ENCODE measurements at places on chromosomes 16 and 17.

DNA sequence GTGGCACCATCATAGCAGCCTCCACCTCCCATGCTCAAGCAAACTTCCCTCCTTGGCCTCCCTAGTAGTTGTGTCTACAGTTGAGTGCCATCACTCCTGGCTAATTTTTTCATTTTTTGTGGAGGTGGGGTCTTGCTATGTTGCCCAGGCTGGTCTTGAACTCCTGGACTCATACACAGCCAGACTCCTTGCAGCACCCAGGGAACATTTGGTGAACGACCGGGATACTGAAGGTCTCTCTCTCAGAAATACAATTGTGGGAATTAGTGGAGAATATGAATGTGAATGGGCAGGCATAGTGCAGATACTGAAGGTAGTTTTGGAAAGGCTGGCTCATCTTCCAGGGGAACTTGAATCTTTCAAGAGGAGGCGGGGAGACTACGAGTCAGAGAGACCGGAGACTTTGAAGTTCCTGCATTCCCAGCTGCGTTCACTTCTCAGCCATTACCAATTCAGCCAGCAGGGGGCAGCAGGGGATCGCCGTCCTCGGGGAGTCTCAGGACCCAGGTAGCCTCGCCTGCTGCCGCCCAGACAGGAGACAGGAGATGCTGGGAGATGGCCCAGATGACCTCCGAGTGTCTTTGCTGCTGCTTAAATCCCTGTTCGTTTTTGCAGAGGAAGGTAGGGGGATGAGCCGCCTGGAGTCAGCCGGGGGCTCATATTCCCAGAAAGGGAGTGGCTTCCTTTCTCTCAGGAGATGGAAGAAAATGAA, 68.6 kb downstream of the HAPSTR1 start:
- no peak for DNase-seq

DNA sequence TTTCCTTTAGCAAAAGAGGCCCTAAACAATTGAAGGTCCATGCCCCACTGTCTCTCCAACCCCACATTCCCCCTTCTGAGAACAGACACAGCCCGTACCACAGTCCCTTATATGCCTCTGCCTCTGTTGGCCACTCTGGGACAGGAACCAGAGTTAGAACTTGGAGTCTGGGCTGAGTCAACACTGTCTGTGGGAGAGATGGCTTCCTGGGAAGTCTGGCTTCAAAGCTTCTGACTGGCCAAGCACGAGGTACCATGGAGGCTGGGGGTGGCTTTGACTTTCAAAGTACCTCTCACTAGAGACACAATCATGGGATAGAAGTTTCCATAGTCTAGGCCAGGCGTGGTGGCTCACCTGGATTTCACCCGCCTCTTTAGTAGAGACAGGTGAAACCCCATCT, 14.9 kb upstream of the SPOP start:
- DNase-seq, result no peak

- DNase-seq, result no peak
Observed at GRCh38 chr17:50132104-50132794, 2.3 kb upstream of the SAMD14 start.

DNA sequence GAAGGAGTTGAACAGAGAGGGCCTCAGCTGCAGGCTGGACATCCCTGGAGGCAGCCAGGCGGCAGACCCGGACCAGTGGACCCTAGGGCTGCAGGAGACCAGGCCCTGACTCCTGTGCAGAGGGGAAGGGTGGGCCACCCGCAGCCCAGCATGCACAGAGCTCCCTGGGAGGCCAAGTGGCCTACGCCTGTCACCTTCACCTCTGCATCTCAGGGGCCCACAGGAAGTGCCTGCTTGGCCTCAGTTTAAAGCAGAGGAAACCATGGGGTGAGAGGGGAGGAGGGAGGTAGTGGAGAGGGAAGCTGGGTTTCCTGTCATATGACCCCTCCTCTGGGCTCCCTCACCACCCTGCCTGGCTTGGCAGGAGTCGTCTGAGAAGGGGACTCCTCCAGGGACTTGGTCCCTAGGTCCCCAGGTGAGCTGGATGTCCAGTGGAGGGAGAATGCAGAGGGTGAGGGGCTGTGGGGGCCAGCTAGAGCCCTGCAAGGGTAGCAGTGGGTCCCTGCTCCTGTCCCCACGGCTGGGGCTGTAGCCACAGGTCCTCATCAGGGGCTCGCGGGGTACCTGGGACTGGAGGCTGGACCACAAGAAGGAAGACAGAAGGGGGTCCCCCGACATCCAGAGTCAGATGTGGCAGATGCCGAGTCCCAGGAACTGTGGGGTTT, at the start of gene TMC8:
TMC8 (plus strand) TSS at position 335 of the 665 bp plus-strand sequence. CDS start 818 bp downstream, outside the sequence.
- DNase-seq, result no peak

DNA sequence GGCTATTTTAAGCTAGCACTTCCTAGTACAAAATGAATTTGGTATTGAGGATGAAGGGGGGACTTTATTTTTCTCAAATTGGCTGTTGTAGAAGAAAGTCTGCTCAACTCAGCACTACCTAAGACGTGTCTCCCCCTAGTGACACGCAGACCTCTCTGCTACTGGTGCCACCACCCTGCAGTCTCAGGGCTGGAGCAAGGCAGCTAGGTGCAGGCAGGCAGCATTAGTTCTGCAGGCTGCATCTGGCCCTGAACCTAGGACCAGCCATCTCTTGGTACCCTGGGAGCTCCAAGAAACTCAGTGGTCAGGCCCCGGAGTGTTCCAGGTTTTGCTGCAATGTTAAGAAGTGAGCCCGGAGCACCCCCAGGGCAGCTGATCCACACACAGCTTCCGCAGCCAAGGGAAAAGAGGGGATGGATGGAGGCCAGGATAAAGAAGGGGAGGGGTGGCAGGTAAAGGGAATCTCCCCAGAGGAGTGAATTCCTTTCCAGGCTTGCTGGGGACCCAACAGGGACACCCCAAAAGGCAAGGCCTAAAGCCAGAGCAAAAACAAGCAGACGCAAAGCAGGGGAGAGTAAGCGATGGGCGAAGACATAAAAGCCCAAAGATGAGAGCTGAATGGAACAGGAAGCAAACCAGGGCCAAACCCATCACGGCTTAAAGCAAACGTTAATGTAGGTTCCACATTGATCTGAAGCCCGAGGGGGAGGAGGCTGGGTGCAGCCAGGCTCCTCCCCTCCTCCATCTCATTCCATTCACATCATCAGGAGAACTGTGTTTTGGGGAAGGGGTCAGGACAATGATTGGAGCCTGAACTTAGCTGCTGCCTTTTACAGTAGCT, 200.5 kb downstream of the ZFHX3 start:
- no peak for DNase-seq

DNA sequence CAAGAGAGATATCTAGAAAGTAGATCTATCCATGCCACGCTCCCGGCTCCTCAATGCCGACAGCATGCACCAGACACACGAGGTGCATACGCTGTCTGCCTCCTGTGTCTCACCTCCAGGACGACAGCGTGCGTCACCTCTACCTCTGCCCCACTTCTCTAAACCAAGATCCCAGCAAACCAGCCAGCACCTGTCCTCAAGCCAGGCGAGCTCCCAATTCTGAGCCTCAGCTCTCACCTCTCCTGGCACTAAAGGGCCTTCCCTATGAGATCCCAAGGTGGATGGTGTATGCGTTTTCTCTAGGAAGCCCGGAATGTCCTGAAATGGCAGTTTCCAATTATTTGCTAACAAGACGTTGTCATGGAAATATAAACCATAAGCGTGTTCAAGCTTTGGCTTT, 36.2 kb upstream of the RCVRN start:
- no peak for DNase-seq

- no peak for DNase-seq
Observed at GRCh38 chr17:34365340-34365739, 2.3 kb upstream of the CCL1 start.

DNA sequence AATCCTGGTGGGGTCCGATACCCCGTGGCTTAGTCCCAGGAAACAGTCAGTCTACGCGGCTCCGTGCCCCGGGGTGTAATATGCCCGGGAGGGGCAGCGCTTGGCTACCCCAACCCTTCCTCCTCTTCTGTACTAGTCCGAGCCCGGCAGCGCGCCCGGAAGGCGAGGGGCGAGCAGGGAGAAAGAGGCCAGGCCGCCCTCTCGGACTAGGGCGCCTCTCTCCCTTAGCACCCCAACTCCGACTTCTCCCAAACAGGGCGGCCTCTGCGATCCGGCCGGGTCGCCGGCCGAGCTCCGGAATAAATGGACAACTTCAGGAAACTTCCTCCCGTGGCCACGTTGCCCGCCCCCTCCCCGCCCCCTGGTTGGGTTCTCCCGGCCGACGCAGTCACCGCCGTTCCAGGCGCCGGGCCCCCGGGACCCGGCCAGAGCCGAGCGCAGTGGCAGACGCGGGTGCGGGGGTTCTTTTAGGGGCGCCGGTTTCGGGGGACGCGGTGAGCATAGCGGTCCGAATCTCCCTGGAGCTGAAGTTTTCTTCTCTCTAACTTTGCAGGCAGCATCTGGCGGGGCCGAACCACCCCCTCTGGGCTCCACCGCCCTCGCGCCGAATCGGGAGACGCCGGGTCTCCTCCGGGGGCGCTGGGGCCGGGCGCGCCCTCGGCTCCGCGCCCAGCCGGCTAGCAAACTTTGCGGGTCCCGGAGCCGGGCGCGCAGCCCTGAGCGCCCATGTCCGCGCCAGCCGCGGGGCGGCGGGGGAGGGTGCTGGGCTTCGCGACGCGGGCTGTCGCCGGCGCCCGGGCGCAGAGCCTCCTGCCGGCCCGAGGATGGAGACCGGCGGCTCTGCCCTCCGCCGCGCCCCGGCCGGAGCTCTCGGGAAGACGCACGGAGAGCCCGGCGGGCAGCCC, at the start of gene SDK2:
SDK2 (minus strand) TSS at position 301 of the 905 bp plus-strand sequence. CDS start 357 bp downstream, outside the sequence.
- no peak for DNase-seq
